Activated CD8-positive, alpha-beta T cell treated with anti-CD3 and anti-CD28 coated beads, Interleukin-2, amount 10 ng/mL, durations not matched to agents 7 days and 5 days (primary cell): ENCODE measurements at places on chromosomes 3 and 15. TPM values are rescaled to one million over a fixed set of nuclear protein-coding genes. Genes with fewer than 3 reads are reported as not detected.

GRCh38 chr3:42063888-42064287, 27.3 kb upstream of the TRAK1 start:
- no peaks in the 10 kb centered on the region for H3K27me3 ChIP-seq
- H3K4me1 ChIP-seq = peaks cover 5% of the 10 kb centered on the region
- no peak for DNase-seq
- H3K27ac ChIP-seq = no peak overlapping the region

The ANKUB1 gene
- total RNA-seq = not detected

DNA sequence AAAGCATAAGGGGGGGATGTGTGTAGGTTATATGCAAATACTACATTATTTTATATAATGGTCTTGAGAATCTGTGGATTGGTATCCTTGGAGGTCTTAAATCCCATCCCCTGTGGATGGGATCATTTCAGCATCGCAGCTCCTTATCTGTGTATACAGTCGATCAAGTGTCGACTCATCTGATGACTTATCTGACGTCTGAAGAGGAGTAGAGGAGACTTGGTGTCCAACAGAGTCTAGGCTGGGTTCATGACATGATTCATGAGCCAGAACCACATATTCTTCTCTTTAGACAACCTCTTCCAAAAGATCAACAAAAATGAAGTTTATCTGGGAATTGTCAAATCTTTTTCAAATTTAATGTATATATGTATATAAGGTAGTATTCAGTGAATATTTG, 220.7 kb downstream of the NR2F2 start:
- no peak overlapping the region for H3K27ac ChIP-seq
- H3K27me3 ChIP-seq = no peaks in the 10 kb centered on the region
- H3K4me1 ChIP-seq = no peaks in the 10 kb centered on the region
- DNase-seq = no peak
- H3K4me3 ChIP-seq = no peak overlapping the region
- H3K36me3 ChIP-seq = no peaks in the 10 kb centered on the region

- peaks cover 6% of the 10 kb centered on the region for H3K27me3 ChIP-seq
- no peak for DNase-seq
- peaks cover 17% of the 10 kb centered on the region for H3K4me1 ChIP-seq
- no peaks in the 10 kb centered on the region for H3K36me3 ChIP-seq
Observed at GRCh38 chr3:69231929-69232440, 109.6 kb upstream of the LMOD3 start.

- H3K27me3 ChIP-seq = peaks cover 5% of the 10 kb centered on the region
- peaks cover 2% of the 10 kb centered on the region for H3K4me1 ChIP-seq
- no peaks in the 10 kb centered on the region for H3K36me3 ChIP-seq
- H3K4me3 ChIP-seq = no peak overlapping the region
Observed at GRCh38 chr3:46873521-46873920, 4.0 kb upstream of the PTH1R start.

DNA sequence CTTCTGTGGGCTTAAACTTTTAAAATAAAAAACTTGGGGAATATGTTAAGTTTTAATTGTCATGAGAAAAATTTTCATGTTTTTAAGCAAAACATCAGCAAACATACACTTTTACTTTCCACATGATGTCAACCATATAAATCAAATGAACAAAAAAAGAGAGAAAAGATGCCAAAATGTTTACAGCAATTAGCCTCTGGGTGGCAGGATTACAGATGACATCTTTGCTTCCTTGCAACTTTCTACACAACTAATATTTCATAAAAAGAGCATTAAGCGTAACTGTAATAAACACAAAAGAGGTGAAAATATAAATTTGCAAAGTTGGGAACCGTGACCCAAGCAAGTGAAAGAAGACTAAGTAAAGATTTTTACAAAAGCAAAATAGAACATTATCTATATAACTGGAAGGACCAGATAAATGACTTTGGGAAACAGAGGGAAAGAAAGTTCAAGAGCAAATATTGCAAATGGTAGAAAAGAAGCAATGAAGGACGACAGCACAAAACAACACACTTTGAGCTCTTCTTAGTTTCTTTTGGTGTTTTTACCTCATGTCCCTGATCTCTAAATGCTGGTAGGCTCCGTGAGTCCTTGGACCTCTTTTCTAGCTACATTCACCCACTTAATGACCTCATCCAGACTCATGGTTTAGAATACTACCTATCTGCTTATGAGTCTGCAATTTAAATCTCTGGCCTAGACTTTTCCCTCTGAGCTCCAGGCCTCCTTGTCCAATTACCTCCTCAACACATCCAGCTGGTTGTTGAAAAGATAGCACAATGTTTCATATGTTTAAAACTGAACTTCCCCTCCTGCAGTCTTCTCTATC, 9.4 kb downstream of the TP53BP1 start:
- H3K27me3 ChIP-seq = no peaks in the 10 kb centered on the region
- peaks cover 5% of the 10 kb centered on the region for H3K4me1 ChIP-seq
- DNase-seq = no peak
- peaks cover 11% of the 10 kb centered on the region for H3K36me3 ChIP-seq
- no peak overlapping the region for H3K4me3 ChIP-seq

GRCh38 chr3:179812096-179812382, 159.2 kb downstream of the USP13 start:
- peaks cover 3% of the 10 kb centered on the region for H3K4me1 ChIP-seq
- no peak overlapping the region for H3K27ac ChIP-seq
- H3K4me3 ChIP-seq = no peak overlapping the region
- no peaks in the 10 kb centered on the region for H3K36me3 ChIP-seq
- no peaks in the 10 kb centered on the region for H3K27me3 ChIP-seq

DNA sequence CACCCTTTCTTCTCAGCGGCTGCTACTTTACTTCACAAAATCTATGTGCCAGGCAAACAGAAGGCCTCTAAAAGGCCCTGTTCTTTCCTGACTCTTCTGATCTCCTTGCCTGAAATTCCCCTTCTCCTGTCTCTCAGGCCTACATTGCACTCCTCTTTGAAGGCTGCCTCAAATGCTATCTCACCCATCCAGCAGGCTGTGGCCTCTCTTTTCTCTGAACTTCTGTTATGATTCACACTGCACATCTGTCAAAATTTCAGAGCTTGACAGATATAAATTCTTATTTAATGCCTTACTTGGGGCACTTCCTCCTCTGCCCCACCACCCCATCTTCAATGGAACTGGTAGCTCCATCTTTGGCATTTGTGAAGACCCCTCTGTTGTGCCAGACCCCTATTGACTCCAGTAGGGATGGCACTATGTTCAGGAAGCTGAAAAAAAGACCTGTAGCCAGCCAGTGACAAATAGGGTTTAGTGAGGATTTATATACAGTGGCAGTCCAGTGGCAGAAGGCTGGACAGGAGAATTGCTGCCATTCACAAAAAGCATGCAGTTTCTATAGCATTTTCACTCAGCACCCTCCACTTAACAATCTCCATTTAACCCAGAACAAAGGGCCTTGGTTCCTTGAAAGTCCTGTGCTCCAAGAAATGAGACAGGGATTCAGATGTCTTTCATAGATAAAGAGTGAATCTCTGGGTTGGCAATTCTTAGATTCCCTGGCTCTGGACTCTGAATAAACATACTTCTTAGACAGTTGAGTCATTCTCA, 415.8 kb upstream of the GRM7 start:
- H3K4me1 ChIP-seq = no peaks in the 10 kb centered on the region
- no peak overlapping the region for H3K27ac ChIP-seq
- H3K4me3 ChIP-seq = no peak overlapping the region
- no peak for DNase-seq

DNA sequence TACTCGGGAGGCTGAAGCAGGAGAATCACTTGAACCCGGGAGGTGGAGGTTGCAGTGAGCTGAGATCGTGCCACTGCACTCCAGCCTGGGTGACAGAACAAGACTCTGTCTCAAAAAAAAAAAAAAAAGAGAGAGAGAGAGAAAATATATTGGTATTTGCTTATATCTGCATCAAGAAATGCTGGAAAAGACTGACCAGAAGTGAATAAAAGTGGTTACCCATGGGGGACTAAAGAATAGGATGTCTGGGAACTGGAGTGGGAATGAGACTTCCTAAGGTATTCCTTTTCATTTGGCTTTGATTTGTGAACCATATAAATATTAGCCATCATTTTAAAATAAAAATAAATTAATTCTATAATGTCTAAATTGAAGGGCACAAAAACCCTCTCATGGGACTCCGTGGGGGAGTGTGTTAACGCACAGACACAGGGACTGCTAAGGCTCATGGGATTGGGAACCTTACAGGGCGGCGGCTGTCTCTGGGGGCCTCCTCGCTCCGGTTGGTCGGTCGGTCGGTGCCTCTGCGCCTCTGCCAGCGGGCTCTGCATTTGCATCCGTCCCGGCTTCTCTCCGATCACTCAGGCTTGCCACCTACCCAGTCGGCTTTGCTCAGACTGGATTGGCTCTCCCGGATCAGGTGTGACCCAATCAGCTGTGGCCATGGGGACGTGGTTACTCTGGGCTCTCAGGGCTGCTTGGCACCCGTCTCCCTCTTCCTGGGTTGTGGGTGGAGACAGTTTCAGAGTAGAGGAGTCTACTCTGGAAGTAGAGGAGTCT, 12.7 kb upstream of the TSPAN3 start:
- no peak overlapping the region for H3K27ac ChIP-seq
- peak; percentile 61 for DNase-seq
- peak overlapping the region; percentile 31 for H3K4me3 ChIP-seq
- no peaks in the 10 kb centered on the region for H3K36me3 ChIP-seq
- H3K27me3 ChIP-seq = peaks cover 3% of the 10 kb centered on the region
- H3K4me1 ChIP-seq = peaks cover 14% of the 10 kb centered on the region

The RAP2B gene
- 17.2 TPM for total RNA-seq

DNA sequence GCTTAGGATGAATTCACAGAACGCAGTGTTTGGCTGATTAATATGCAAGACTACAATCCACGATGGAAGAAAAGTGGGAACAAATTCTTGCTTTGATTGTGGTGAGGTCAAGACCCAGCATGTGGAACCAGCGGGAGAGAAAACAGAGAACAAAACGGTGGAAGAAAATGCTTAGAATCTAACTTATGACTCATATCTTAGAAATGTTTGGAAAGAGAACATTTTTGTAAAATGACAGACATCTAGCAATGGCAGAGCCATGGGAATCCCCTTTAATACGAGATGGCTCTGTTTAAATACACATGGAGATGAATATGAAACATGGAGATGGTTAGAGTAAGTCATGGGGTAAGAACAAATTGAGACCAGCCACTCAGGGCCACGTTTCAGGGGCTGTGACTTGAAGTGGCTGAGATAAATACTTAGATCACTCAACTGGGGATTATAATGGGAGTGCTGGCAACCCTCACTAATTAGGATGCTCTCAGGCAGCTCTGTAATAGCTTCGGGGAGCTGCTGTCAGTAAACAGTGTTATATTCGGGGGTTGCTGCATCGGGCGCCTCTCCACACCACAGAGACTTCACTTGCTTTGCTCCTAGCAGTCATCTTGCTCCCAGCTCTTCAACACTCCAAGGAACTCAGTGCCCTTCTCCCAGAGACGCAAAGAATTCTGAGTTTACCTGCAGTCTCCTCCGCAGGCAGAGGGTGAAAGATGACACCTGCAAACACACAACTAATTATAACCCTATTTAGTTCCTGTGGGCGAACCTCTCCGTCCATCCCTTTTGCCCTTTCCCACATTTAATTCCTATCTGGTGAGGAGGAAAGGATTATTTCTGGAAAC, 68.0 kb upstream of the ONECUT1 start:
- no peaks in the 10 kb centered on the region for H3K36me3 ChIP-seq
- H3K4me1 ChIP-seq = no peaks in the 10 kb centered on the region
- no peak overlapping the region for H3K4me3 ChIP-seq
- no peak for DNase-seq
- no peak overlapping the region for H3K27ac ChIP-seq

The TGM5 gene
- 0.37 TPM for total RNA-seq

DNA sequence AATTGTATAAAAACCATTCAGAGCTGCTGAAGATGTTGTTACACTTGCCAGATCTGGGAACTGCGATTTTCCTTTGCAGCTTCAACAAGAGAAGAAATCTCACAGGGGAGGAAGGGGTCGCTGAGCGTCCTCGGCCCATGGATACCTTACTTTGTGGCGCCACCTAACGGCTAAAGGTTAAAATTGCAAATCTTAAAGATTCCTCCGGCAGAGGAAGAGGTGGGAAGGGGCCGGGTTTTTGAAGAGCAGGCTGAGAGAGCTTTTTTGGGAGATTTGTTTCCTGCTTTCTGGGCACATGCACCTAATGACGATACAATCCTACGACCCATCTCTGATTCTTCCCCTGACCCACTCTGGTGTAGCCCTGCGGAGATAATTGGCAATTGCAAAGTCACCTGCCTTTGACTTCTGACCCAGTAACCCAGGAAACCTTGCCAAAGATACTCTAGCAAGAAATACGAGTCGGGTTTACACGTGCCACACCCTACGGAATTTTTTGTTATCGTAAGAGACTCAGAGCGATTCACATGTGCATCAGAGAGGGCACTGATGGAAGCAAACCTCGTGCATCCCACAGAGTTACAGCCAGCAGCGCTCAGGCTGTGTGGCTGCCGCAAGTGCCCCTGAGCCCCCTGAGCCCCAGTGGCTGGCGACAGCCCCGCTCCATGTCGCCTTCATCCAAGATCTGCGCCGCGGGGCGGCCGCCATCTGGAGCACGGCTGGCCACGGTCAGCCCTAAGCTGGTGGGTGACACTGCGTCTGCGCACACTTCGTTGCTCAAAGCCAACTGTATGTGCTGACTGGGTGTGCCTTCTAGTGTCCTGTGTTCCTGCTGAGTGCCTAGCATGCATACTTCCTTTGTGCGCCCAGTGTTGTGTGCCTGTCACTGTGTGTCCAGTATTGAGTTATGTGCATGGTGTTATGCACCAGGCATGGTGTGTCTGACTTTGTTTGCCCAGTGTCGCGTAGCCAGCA, 55.2 kb upstream of the CHRNA7 start:
- H3K27ac ChIP-seq = no peak overlapping the region
- H3K36me3 ChIP-seq = no peaks in the 10 kb centered on the region
- H3K27me3 ChIP-seq = peaks cover 10% of the 10 kb centered on the region
- H3K4me3 ChIP-seq = no peak overlapping the region
- H3K4me1 ChIP-seq = no peaks in the 10 kb centered on the region

DNA sequence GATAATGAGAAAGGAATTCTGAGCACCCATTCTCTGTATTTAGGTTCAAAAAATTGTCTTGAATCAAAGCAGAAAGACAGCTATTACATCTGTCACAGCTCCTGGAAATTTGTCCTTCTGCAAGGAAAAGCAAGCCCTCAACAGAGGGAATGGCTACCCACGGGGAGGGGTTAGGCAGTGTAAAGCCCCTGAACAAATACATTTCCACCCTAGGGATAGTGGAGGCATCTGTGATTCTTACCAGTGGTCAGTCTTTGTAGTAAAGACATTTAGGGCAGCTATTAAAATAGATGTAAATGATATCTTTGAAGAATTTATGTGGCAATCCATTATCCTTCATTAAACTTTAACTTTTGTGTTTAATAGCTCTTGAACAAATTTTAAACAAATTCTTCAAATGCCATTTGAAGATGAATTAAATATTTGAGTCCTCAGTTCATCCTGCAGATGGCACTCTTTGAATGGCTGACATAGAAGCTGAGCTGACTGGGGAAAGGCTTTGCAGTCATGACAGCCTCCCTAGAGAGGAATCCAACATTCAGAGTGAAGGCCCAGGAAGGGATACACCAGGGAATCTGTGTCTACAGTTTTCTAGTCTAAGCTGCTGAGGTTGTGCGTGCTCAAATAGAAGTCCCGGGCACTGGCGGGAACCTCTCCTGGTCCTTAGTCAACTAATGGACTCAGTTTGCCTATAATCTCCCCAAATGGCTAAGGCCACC, 359.7 kb upstream of the ROPN1 start:
- no peak for DNase-seq
- peaks cover 17% of the 10 kb centered on the region for H3K27me3 ChIP-seq
- no peak overlapping the region for H3K4me3 ChIP-seq
- H3K36me3 ChIP-seq = no peaks in the 10 kb centered on the region
- no peaks in the 10 kb centered on the region for H3K4me1 ChIP-seq
